ENCODE measurements at places on chromosomes 5 and 9.

DNA sequence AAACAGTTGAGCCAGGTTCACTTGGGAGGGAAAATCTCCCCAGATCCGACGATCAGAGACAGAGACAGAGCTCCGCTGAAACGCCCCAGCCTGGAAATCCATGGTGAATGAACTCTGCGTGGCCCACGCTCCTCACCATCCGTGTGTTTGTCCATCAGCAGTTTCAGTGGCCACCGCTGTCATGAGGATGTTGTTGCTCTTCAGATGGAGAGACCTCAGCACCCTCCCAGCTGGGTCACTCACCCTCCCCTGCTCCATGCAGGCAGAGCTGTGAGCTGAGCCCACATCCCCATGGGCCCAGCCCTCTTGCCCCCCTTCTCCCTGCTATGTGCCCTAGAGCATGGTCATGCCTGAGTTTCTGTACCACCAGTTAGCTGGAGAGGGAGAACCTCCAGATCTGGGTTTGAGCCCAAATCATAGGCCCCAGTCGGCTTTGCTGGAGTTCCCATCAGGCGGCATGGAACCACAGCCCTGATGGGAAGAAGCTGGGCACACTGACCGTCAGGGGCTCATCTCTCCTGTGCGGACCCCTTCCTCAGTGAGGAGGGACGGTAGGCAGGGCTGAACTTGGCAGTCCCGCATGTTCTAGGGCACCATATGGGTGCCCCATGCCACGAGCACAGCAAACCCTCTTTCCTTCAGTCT lies 154.4 kb upstream of the COL5A1 start:
- no peak for DNase-seq

DNA sequence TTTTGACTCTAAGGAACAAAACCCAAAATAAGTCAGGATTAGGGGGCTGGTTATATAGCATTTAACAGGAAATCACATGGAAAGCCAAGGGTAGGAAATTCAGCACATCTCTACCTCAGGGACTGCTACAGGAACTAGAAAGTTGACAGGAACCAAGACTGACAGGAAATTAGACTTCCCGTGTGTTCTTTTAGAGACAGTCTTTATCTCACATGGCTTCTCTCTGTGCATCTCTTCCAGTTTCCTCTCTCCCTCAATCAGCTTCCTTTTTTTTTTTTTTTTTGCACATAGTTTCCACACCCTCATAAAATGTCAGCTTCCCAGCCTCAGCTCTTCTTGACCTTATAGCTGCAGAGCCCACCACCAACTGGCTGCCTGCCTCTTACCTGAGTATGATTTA lies 4.8 kb downstream of the RECK start:
- DNase-seq = no peak

GRCh38 chr9:12441506-12441905 lies 251.7 kb upstream of the TYRP1 start:
- no peak for DNase-seq

DNA sequence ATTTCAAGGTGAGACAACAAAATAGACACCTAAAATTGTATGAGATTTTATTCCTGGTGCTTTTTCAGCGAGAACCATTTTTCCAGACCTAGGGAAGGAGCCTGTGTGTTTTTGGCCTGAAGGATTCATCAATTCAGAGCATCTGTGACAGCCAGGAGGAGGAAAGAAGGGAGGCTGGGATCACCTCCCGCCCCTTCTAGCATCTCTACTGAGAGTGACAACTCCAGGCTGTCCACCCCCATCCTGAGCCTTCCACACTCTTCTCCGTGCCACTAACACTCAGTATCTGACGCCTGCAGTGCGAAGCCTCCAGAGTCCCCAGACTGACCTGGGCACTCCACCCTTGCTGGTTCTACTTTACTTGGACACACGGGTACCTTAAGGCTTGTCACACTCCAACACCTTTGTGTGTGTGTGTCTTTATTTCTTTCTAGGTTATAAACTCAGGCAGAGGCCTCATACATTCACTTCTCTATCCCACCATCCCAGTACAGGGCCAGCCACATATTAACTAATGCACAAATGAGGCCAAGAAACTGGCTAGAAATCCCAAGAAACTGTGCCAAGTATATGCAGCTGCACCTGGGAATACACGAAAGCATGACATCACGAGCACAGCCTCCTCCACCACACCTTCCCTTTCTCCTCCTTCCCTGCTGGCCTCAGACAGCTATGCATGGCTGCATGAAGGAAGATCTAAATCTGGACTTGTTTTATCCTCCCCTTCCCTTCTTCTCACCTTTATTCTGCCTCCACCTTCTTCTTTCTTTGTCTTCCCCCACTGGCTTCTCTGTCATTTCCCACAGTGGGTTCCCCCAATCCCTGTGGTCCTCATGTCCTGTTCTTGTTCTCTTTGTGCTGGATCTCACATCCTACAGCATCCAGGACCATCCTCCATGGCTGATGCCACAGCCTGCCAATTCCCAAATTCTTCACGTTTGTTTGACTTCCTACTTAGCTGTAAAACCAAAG lies 16.0 kb downstream of the S1PR3 start:
- DNase-seq = no peak

DNA sequence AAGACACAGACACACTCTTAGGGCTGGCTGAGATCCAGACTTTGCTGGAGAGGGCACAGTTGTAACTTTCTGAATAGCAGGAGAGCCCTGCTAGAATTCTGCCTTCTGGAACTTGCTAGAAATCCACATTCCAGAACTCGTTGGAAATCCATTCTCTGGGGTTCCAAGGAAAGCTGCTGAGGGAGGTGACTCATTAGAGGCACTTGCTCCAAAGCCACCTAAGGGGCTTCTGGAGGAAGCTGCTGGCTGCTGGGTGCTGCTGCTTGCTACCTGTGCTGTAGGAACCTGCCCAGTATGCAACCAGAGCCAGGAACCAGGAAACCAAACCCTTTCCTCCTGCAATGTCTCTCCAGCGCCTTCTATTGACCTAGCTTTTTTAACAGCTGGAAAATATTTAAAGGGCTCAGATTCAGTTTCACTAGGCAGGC lies 4.1 kb upstream of the TLE4 start:
- no peak for DNase-seq

- DNase-seq = no peak
These were observed 3.3 kb upstream of the LCN2 start for GRCh38 chr9:128145951-128146351.

- no peak for DNase-seq
These were observed 12.0 kb downstream of the ADRA1B start for GRCh38 chr5:159928122-159928909.

- no peak for DNase-seq
These were observed 14.9 kb upstream of the ZFP62 start for GRCh38 chr5:180875860-180876426.

DNA sequence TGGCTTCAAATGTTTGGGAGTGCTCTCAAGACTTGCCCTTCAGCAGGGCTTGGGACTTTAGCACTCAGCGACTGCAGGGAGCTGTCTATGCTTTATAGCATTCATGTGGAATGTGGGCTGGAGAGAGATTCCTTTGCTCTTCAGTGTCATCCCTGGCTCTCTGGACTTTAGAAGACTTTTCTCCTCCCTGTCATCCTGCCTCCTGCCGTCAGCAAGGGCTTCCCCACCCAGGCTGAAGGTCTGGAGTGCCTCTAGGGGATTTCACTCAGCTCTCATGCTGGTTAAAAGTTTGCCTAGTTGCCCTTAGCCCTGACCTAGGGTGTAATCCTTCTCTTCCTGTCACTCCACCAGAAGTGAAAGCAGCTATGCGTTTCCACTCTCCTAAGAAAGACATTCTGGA lies 210.9 kb downstream of the FRMD3 start:
- peak; percentile 25 for DNase-seq

- no peak for DNase-seq
These were observed 331.3 kb upstream of the KIF2A start for GRCh38 chr5:61974680-61975079.

DNA sequence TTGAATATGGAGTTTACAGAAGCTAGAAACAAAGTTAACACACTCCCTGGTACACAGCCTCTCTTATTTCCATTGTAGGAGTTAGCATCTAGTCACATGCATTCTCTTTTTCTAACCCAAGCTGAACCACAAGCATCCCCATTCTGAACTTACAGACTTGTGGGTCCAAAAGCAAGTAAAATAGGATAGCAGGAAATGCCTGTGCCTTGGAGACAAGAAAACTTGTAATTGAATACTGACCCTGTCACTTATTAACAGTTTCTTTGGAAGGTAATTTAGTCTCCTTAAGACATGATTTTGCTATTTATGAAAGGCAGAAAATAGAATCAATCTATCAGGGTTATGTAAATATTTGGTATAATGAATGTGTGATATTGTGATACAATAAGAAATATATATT lies 353.6 kb downstream of the TLE4 start:
- DNase-seq = no peak

DNA sequence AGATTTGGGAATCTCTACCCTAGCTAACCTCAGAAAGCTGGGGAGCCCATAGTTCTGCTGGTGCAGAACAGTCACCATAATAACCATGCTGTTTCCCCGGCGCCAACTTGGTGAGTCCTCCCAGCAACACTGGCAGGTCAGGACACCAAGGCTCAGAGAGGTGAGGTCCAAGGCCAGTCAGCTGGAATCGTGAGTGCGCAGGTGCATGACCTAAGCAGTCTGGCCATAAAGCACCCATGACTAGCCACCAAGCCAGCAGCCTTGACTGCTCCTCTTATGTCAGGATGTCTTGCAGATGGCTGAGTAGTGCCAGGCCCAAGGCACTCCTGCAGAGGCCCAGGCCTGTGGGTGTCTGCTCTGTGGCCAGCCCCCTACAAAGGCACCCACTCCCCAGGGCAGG lies 2.6 kb downstream of the RNF44 start:
- no peak for DNase-seq

DNA sequence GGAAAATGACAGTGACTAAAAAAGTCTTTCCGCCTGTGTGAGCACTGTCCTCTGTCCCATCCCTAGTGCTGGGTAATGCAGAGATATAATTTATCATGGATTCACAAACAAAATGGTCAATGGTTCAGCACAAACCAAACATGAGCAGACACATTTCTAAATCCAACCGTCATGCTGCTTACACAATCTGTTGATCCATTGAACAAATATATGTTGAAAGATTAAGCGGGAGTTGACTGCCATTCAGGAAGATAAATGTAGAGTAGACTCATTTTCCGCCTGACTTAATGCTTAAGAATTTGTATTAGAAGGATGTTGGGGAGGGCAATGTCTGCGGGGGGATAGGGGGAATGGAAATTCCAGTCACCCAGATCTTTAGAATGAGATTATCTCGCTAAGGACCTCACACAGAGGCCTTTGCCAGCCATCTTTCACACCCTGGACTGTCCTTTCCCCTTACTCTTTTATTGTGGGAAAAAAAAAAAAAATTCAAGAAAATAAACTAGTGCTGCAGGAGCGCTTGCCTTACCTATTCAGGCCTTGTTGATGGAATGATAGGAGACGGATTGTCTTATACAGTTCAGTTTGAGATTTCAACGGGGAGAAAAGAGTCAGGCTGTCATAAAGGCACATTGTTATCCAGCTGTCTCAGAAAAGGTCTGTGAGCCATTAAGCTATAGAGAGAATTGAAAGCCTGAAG lies 153.7 kb downstream of the TLE1 start:
- DNase-seq = no peak

- no peak for DNase-seq
These were observed 19.1 kb downstream of the PHF2 start for GRCh38 chr9:93595461-93595860.

DNA sequence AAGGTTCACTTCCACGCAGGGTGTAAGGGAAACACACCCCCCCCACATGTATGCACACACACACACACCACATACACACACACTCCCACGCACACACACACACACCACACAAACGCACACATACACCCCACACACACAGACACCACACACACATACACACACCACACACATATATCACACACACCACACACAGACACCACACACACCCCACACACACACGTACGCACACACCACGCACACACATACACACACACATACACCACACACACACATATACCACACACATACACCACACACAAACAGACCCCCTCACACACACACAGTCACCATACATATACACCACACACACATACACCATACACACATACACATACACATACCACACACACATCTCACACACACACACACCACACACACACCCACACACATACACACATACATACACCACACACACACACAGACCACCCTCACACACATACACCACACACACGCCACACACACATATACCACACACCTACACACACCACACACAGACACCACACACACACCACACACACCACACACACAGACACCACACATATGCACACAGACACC lies 44.3 kb upstream of the NEURL1B start:
- DNase-seq = no peak

DNA sequence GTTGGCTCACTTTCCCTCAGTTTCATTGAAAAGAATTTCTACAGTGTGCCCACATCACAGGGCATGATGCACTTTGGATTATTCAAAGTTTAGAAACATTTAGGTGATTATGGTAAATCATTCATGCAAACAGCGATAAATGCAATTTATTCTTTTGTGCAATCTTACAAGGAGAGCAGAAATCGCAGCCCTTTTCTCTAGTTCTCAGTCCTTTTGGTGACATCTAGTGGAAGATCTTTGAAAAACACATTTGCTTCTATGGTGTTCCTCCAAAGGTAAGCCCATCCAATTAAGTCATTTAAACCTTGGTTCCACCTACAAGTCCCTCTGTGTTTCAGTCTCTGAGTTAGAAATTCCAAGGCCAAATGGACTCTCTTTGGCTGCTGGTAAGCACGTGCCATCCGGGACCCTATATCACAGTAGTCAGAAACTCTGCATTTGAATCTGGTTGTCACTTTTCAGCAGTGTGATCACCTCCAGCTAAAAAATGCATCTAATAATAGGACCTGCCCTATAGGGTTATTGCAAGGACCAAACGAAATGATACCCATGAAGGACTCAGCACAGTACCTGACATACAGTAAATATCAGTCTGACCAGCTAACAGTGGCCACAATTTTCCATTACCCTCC lies 66.4 kb downstream of the MACROH2A1 start:
- DNase-seq = peak; percentile 15

GRCh38 chr5:66894480-66895240 lies 298.5 kb downstream of the MAST4 start:
- DNase-seq = no peak

GRCh38 chr9:69496846-69497450 lies 171.9 kb downstream of the ENTREP1 start:
- no peak for DNase-seq

DNA sequence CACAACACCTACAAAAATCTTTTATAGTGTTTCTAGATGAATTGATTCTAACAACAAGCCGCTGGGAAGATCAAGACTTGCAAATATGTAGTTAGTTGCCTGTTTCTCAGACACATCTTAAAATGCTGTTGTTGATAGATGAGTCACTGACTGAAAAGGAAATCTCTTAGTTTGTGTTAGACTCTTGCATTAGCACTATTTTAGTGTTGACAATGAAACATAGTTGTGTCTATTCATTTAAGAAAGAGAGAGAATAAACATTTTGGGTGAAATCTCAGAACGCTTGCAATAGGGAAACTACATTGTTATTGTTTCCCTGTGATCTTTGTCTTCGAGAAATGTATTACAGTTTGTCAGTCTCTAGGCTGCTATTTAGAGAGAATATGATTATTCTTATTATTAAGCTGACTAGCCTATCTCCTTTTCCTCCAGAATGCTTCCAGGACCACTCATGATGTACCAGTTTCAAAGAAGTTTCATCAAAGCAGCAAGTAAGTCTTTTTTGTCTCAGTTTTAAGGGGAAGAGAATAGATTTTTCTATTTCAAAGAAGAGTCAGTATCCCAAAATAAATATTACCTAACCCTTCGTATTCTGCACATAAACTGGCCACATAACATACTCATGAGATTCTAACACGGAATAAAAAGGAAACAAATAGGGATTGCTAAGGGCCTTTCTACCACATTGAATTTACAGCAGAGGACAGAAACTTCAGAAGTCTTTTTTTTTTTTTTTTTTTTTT lies 285.6 kb downstream of the ARHGAP26 start:
- no peak for DNase-seq

GRCh38 chr9:17130291-17130690 lies 4.5 kb upstream of the CNTLN start:
- no peak for DNase-seq

Measured in epithelial cell of proximal tubule (primary cell).